Peyer's patch (tissue), 4 donors: ENCODE measurements at places on chromosomes 5 and 9. TPM values are rescaled to one million over a fixed set of nuclear protein-coding genes. Genes with fewer than 3 reads are reported as not detected.

DNA sequence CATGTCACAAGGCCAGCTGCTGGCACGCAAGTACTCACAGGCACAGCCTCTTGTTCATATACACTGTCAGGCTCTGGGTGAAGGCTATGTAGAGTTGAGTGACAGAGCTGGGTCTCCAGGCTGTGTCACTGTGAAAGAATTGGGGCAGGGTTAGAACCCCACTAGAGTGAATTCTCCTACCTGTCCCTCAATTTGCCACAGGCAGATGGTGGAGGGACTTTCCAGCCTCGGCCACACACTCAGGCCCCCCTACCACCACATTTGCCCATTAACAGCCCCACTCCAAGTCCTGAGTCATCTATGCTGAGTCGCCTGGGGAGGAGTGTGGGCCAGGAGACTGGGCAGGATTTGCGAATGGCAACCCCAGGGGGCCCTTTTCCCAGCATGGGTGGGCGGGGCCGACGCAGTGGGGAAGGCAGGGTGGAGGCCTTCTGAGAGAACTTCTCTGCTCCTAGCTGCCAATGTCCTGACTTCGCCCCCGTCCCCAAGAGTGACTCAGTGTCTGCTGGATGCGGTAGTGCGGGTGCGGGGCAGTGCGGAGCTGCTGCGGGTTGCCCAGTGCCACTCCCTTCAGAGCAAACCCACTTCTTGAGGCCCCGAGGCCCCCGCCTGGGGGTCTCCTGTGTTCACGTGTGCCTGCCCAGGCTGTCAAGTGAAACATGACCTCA lies 50.3 kb upstream of the PSD2 start:
- peak; percentile 48 for DNase-seq

DNA sequence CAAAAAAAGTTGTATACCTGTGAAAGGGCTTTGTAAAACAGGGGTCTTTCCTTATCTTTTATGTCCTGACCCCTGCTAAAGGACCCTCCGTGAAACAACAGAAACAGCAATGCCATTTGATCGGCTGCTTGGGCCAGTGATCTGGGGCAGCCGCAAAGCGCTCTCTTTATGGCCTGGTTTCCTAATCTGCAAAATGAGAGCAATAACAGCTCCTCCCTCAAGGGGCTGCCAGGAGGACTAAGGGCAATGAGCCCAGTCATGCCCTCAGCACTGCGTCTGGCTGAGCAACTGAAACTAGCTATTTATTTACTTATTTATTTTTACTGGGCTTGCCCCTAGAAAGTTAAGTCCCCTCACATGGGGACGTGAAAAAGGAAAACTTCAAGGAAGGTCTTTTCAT lies 18.3 kb downstream of the CMBL start:
- DNase-seq, result peak; percentile 81

DNA sequence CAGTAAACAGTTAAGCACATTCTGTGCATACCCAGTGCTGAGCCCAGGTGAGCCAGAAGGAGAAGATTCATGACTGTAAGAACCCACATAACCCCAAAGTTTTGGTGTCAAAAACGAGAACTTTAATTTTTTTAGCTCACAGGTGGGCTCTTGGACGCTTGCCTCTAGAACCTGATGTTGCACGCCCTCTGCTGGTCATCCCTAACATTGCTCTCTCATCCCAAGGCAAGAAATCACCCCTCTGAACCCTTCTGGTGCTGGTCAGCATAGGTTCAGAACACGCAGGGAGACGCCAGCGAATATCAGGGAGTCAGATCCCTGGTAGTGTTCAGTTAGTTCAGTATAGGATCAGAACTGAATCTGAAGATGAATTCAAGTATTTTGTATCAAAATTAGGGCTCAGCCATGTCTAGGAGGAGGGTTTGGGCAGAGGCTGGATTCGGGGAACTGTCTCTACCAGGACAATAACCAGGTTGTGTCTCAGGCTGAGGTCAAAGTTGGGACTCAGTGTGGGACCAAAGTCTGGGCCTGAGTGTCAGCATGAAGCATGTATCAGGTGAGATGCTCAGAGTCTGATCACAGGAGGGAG lies 4.1 kb upstream of the DNAJB5 start:
- DNase-seq, result peak; percentile 85

- no peak for DNase-seq
Measured at GRCh38 chr5:91118354-91118753, 264.8 kb downstream of the ARRDC3 start.

- DNase-seq, result no peak
Measured at GRCh38 chr9:103362986-103363385, 367.9 kb downstream of the CYLC2 start.

DNA sequence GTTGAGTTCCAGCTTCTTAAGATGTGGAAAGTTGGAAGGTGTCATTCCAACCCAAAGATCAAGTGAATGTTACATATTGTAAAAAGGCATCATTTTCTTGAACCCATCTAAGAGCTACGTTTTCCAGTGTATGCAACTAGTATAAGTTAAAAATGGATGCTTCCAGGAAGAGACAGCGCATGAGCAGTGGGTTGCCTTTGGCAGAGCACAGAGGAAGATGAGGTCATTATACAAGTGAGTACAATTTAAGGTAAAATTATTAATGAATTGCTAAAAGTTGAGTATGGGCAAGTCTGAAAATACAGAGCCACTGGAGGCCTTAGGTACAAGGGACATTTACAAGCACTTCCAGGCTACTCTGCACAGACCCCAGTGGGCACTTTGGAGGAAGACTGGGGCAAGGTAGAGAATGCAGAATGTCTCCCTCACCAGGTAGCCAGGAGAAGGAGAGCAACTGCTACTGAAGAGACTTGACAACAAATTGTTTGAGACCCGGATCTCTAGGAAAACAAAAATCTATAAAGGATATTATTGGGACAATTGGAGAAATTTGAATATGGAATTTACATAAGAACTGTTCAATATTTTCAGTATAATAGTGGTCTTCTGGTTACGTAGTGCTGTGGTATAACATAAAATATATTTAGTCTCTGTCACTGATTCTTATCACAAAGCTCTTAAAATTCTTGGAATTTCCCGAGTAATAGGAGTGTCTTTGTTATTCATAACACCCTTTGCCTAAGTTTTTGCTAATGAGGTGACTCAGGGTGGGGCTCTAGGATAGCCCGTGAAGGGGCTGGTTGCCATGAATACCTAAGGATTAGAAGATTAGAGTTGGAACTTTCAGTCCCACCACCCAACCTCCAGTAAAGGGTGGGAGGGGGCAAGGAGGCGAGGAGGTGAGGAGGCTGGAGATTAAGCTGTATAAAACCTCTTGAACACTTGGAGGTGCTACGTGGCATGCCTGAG lies 129.9 kb upstream of the FER start:
- no peak for DNase-seq

GPR150 gene
- 4.1 TPM for total RNA-seq
